Renal cortical epithelial cell (primary cell): ENCODE measurements at places on chromosomes 2 and 18.

- no peak for DNase-seq
Measured at GRCh38 chr2:80149991-80150390, 154.6 kb downstream of the LRRTM1 start.

DNA sequence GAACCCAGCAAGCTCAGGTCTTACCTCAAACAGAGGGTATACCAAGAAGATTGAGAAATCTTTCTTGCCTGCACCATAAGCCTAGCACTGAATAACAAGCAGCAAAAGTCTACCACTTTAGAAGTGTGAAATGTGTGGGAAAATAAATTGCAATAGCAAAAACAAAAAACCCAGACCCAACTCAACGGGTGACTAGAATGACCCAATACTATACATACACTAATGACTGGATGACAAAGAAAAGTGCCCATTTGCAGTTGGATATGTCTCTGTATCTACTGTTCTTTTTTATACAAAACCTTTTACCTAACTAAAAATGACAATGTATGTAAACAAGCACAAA, 950.6 kb downstream of the TRIB2 start:
- DNase-seq: no peak

DNA sequence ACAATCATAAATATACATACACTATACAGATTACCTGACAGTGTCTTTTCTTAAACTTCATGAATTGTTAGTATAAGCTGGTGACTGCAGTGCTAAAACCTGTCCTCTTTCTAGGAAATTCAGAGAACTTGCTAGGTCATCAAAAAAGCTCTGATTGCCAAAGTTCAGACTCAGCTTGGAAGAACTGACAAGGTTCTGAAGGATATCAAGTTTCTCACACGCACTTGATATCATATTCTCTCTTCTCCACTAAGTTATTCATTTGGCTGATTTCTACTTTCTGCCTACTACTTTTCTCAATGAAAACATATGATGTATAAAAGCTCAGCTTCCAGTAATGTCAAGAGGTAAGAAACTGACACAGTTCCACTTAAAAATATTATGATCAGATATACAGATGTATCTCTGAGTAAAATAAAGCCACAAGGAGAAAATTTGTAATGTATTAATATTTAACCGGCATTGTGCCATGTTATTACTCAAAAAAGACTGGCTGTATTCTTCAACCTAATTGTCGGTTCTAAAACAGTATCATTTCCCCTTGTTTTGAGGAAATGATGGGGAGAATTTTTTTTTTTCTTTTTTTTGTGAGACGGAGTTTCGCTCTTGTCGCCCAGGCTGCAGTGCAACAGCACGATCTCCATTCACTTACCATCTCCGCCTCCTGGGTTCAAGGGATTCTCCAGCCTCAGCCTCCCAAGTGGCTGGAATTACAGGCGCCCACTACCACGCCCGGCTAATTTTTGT, 2.4 kb downstream of the OSBPL1A start:
- DNase-seq: peak; percentile 22

DNA sequence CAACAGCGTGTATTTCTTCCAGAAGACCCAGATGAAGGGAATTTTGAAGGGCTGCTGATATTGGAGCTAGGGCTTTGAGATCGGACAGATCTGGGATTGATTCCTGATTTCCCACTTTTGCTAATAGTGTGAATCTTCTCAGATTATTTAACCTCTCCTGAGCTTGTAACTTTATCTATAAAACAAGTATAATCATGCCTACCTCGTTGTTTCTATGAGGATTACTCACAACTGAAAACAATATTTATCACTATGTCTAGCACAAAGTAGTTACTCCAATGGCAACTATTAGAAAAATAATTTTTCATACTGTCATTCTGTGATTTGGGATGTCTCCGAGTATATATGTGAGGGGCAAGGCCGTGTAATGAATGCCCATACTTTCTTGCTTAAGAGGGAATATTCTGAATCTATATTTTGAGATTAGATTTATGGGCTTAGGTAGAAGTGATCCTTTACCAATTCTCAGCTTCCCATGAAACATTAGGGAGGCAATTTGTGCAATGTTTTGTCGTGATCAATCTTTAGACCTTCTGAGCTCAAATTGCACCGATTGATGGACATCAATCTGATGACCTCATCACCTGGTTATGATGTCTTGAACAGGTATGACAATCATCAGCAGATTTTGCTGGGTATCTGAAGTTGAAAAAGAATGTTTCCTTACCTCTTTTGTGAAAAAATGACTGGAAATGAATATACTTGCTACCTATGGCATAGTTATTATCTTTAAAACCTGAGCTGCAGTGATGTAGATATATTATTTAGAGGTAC, 339.9 kb downstream of the KCNS3 start:
- no peak for DNase-seq
